Activated CD4-positive, CD25-positive, alpha-beta regulatory T cell (primary cell): ENCODE measurements at places on chromosomes 6 and 20.

DNA sequence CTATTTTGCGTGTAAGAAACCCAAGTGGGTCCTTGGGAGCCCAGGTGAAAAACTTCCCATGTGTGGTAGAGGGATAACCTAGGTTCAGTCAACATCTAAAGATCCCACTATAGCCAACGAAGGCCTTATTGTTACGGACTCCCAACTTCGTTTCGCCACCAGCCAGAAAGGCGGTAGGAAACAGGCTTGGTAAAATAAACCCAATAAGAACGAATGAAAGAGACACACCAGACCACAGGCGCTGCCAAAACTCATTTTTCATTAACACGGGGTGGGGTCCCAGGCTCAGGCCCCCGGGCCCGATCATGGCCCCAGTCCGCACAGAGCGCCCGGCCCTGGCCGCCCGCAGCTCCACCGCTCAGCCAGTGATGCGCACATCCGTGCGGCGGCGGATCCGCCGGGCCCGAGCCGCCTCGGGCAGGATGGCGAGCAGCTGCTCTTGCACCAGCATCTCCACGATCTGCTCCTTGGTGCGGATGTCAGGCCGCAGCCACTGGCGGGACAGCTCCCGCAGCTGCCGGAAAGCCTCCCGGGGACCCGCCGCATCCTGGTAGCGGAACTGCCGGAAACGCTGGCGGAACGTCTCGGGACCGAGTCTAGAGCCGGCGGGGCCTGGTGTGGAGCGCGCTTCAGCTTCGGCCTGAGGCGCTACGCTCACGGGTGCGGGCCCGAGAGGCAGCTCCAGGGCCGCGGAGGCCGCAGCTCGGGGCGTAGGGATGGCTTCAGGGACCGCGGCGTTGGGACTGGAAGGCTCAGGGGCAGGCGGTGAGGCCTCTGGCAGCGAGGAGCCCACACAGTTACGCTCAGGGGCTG is 709 bp downstream of the SCAND1 start:
- peak; percentile 38 for DNase-seq

DNA sequence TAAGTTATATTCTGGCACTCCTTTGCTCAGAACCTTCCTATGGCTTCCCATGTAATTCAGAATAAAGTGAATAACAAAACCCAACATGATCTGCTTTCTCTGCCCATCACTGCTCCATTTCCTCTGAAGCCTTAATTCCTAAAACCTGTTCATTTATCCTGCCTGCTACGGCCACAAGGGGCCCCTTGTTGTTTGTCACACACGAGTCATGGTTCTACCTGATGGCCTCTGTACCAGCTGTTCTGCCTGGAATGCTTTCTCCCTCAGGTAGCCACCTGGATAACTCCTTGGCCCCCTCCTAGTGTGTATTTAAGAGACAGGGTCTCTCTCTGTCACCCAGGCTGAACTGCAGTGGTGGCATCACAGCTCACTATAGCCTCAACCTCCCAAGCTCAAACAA is 26.8 kb downstream of the ERGIC3 start:
- DNase-seq: no peak

DNA sequence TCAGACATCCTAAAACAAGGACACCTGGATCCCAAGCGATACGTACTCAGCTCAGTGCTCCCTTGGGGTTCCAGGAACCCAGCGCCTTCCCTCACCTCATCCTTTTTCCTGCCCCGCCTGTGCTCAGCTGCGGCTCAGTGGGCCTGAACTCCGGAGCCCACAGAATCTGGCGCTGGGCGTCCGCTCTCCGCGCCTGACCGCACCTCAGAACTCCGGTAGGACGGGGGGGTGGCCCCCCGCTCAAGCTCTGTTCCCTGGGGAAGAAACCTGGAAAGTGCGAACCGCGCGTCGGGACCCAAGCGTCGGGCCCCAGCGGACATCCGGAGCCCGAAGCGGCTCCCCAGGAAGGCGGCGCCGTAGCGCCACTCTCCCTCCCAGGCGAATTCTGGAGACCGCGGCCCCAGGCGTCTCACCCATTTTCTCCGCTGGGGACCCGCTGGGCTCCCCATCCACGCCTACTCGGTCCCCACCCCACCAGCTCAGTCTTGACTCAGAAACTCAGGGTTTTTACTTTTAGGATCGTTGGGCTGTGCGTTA is 336 bp upstream of the LY6G5C start:
- DNase-seq: peak; percentile 19

DNA sequence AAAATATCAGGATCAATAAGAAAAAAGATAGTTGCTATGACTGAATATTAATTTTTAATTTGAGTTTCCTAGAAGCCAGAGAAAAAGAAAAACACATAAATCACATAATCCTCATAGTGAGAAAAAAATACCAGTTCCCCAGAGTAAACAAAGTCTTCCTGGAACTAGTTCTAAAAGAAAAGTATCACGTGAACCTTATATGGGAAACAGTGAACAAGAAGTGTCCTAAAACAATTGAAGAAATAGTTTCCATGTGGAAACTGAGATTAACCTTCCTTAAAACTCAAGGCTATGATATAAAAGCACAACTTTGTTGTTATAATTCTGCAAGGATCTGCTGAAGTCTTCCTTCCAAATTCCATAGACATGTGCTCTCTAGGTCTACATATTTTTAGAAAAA is 50.6 kb downstream of the RCAN2 start:
- DNase-seq: no peak

- DNase-seq: no peak
Observed at GRCh38 chr6:150698391-150698790, 98.7 kb downstream of the PLEKHG1 start.

DNA sequence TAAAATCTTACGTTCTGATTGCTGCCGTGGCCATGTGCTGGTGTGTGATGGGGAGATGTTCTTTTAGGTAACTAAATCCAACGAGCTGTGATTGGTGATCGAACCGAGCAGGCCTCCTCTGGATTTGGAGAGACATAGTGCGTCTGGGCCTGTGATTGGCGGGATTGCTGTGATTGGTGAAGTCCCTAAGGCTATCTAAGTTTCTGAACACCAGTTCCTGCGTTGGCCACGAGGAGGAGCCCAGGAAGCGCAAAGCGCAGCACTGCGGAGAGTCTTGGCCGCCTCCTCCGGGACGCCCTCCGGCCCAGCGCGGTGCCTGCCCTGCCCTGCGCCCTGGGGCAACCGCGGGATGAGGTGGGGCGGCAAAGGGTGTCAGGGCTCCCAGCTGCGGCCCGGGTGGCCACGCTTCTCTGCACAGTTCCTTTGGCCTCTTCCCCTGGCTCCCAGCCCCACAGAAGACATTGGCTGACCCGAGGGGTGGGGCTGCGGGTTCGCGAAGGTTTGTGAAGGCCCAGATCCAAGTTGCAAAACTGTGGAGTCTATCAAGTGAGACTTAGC is 33.0 kb downstream of the HNF4A start:
- DNase-seq: peak; percentile 48

DNA sequence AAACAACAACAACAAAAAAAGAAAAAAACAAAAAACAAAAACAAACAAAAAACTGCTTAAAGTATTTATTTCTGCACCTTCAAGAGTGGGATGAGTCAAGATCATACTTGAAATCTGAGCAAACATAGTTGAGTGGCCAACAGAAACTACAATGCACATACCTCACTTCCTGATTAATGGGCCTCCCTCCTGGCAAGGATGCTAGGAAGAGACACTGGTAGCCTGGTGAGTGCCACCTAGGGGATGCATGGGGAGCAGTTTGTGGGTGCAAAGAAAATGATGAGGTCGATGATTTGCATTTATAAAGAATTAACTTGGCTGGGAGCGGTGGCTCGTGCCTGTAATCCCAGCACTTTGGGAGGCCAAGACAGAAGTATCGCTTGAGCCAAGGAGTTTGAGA is 808.1 kb downstream of the MAFB start:
- DNase-seq: no peak

- no peak for DNase-seq
Observed at GRCh38 chr20:50911716-50912115, 19.5 kb downstream of the ADNP start.

- DNase-seq: no peak
Observed at GRCh38 chr6:56899311-56899710, 55.6 kb upstream of the BEND6 start.

DNA sequence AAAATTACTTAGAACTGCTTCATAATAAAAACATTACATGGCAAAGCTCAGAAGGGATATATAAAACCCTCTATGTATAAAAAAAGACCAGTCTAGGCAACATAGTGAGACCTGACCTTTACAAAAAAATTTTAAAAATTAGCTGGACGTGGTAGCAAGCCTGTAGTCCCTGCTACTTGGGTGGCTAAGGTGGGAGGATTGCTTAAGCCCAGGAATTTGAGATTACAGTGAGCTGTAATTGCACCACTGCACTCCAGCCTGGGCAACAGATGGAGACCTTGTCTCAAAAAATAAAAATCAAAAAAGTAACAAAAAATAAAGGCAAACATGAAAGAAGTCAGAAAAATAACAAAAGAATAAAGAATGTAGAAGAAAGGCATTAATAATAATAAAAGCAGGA is 21.5 kb upstream of the TPD52L1 start:
- DNase-seq: no peak

DNA sequence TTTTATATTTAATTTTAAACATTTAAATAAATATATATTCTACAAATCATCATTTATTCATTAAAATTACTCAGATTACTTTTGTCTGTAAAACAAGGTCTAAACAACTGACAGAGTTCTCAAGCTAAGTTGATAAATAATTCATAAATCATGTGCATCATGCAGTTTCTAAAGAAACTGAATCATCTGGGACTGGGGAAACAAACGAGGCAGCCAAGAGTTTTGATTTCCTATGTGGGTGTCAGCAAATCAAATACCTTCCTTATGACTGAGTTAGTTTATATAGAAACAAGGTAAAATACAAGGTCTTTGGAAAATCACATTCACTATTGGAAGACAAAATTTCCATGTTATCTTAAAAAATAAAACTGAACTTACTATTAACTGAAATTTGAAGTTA is 149.9 kb upstream of the BEND6 start:
- DNase-seq: no peak

- no peak for DNase-seq
Observed at GRCh38 chr6:1790684-1791083, 181.0 kb downstream of the FOXC1 start.

- DNase-seq: no peak
Observed at GRCh38 chr6:39076623-39077535, 28.3 kb downstream of the GLP1R start.

DNA sequence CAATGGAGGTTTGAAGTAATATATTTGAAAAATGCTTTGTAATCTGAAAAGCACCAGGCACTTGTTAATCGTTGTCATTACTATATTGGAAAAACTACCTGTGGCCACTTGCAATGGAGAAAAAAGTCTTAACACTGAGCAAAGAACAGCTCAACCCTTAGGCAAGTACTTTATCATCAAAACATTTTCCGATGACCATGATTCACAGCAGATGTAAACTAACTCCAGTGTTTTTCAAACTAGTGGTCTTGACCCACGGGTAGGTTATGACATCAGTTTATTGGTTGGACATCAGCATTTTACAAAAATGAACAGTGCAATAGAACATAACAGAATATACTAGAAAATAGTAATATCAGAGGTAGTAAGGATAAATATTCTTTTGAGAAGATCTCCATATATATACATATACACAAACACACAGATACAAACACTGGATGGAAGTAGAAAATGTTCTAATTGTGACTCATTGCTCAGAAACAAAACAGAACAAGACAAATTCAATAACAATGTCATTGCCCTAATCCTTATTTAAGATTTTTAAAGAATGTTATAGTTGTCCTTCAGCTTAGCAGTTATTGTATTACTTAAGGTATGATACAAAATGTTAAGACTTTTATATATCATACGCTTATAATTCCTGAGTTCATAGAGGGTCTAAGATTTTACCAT is 123.0 kb downstream of the PLCB1 start:
- no peak for DNase-seq

DNA sequence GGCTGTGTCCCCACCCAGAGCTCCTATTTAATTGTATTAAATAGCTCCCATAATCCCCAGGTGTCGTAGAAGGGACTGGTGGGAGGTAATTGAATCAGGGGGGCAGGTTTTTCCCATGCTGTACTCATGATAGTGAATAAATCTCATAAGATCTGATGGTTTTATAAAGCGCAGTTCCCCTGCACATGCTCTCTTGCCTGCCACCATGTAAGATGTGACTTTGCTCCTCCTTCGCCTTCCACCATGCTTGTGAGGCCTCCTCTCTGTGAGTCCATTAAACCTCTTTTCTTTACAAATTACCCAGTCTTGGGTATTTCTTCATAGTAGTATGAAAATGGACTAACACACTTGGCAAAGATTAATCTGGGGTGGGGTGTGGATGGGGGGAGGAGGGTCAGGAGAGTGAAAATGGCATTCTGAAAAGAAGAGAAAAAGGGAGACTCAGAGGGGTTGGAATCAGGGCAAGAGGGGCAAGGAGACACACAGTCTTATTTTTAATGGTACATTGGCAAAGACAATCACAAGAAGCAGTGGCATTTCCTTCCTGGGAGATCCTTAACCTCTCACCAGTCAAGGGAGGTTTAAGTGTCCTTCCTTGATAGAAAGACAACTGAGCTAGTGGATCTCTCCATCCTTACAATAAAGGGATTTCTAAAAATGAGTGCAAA is 37.5 kb upstream of the NOX3 start:
- no peak for DNase-seq

DNA sequence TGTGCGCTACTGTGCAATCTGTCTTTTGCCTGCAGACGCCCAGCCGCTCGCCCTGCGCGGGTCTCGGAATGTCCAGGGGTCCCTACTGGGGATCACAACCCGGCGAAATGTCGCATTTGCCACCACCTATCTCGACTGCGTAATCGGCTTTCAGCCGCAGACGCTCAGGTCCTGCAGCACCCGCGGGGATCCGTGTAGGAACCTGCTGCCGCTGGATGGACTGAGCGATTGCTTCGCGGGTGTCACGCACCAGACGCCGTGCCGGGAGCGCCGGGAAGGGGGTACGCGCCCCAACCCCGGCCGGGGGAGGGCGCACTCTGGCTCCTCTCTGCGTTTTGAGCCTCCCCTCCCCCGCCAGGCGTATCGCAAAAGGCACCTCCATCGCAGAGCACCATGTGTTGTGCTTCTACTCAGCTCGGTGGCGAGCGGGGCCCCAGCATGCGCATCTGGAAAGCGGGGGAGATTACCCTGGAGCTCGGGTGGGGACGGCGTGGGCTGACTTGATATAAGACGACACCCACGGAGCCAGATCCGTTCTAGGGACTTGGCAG is 747 bp upstream of the PTPRA start:
- DNase-seq: peak; percentile 64

GRCh38 chr6:105484238-105485161 is 81.6 kb upstream of the PREP start:
- DNase-seq: no peak

DNA sequence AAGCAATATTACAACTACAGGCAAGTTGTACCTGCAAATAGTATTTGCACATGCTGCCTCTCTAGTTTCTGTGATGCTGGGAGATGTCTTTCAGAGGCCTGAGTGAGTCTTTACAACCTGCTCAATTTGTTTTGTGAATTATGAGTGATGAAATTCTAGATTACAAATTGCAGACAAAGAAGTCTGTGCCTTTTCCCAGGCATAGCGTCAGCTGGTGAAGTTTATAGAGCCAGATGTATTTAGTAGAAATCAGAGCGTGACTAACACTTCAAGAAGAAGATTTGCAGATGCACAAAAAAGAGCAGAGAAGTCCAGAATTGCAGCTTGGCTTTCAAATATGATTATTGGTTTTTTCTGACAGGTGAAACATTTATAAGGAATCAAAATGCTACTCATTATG is 289.9 kb downstream of the PLCB1 start:
- no peak for DNase-seq

GRCh38 chr6:144689503-144690040 is 404.4 kb downstream of the UTRN start:
- no peak for DNase-seq

GRCh38 chr6:24330137-24330732 is 27.6 kb downstream of the DCDC2 start:
- DNase-seq: no peak

GRCh38 chr6:121590438-121590837 is 155.0 kb downstream of the GJA1 start:
- DNase-seq: no peak
